ENCODE measurements at places on chromosomes 4 and X.
A peak's percentile ranks its signal among the peaks of the same experiment; 100 is the strongest.

GRCh38 chr4:158991534-158992155 lies 111.2 kb upstream of the RAPGEF2 start:
- H3K4me1 ChIP-seq, result peaks cover 7% of the 10 kb centered on the region
- DNase-seq, result no peak
- H3K27me3 ChIP-seq, result no peaks in the 10 kb centered on the region
- H3K36me3 ChIP-seq, result no peaks in the 10 kb centered on the region

DNA sequence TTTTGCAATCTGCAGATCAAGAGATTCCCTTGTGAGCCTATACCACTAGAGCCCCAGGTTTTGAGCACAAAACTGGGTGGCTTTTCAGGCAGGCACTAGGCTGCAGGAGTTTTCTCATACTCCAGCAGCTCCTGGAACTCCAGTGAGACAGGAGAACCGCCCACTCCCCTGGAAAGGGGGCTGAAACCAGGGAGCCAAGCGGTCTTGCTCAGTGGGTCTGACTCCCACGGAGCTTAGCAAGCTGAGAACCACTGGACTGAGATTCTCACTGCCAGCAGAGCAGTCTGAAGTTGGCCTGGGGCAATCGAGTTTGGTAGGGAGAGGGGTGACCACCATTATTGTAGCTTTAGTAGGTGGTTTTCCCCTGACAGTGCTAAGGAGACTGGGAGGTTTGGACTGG lies 313.8 kb upstream of the TEX13C start:
- H3K27ac ChIP-seq, result no peak overlapping the region
- H3K36me3 ChIP-seq, result no peaks in the 10 kb centered on the region
- no peak for DNase-seq
- no peaks in the 10 kb centered on the region for H3K4me1 ChIP-seq
- no peak overlapping the region for H3K4me3 ChIP-seq
- no peaks in the 10 kb centered on the region for H3K27me3 ChIP-seq

DNA sequence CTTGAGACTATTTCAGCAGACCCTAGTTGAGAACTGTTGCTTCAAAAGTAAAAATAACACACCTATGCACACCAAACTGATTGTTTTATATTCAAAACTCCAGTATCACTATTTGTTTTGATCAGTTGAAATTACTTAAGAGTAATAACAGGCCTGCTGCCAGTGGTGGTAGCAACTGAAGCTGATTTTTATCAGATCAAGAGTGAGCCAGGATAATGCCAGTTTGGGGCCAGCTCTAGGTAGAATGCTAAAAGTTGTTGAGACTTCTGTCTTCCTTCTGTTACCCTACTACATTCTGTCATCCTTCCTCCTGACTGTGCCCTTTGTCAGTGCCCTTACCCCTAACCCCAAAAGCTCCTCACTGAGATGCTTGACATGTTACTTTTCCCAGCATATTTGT lies 228.7 kb upstream of the SPRY1 start:
- no peak overlapping the region for H3K4me3 ChIP-seq
- H3K27ac ChIP-seq, result no peak overlapping the region
- H3K27me3 ChIP-seq, result no peaks in the 10 kb centered on the region

DNA sequence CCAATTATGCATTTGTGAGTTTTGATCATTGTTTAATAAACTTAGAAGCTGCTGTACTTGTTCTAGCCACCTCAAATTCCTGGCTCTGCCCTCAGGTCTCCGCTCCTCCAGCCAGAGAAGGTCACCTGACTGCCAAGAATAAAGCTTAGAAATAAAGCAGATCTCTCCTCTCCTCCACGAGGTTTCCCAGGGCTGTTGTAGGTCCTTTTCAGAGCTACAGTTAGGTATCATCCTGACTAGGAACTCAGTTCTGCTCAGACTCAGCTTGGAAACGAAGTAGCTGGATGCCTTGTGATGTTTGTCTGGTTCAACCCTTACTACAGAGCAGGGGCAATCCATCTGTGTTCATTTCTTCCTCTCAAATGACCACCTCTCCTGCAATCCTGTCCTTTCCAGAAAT lies 79.1 kb upstream of the RAPGEF2 start:
- H3K27me3 ChIP-seq, result no peaks in the 10 kb centered on the region
- H3K4me1 ChIP-seq, result peaks cover 28% of the 10 kb centered on the region
- no peaks in the 10 kb centered on the region for H3K36me3 ChIP-seq
- DNase-seq, result no peak
- H3K4me3 ChIP-seq, result no peak overlapping the region
- no peak overlapping the region for H3K27ac ChIP-seq

- no peaks in the 10 kb centered on the region for H3K27me3 ChIP-seq
- H3K27ac ChIP-seq, result no peak overlapping the region
- peak; percentile 5 for DNase-seq
- no peaks in the 10 kb centered on the region for H3K36me3 ChIP-seq
These were observed 814.0 kb upstream of the NDST4 start for GRCh38 chr4:115927382-115927781.

- peak overlapping the region; percentile 92 for H3K4me3 ChIP-seq
- H3K27me3 ChIP-seq, result no peaks in the 10 kb centered on the region
- peak; percentile 59 for DNase-seq
- no peaks in the 10 kb centered on the region for H3K36me3 ChIP-seq
- peak overlapping the region; percentile 96 for H3K27ac ChIP-seq
- peaks cover 36% of the 10 kb centered on the region for H3K4me1 ChIP-seq
These were observed 73.0 kb downstream of the AFF1 start for GRCh38 chr4:87007528-87008446.

DNA sequence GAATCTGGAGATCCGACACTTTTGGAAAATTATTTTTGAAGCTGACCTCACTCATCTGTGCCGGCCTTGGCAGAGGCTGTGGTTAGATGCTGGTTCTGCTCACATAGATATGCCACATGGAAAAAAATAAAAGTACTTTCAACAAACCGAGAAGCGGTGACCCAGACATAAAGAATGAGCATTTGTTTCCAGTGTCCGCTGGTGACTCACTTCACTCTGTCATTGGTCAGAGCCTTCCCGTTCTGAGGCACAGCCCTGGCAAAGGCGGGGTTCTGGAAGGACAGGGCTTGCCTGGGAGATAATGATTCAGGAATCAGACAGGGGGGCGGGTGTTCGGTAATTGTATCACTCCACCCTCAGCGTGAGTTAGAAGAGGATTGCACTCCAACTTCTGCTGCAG lies 172.4 kb upstream of the MXRA5 start:
- DNase-seq, result no peak
- H3K36me3 ChIP-seq, result no peaks in the 10 kb centered on the region
- no peaks in the 10 kb centered on the region for H3K4me1 ChIP-seq
- no peak overlapping the region for H3K27ac ChIP-seq
- no peak overlapping the region for H3K4me3 ChIP-seq

- H3K27me3 ChIP-seq, result no peaks in the 10 kb centered on the region
- no peak overlapping the region for H3K27ac ChIP-seq
- no peaks in the 10 kb centered on the region for H3K4me1 ChIP-seq
- H3K36me3 ChIP-seq, result peaks cover 8% of the 10 kb centered on the region
- no peak for DNase-seq
These were observed 25.4 kb upstream of the TBC1D1 start for GRCh38 chr4:37865450-37865849.

GRCh38 chr4:6502747-6503465 lies 30.5 kb upstream of the PPP2R2C start:
- no peak for DNase-seq
- H3K27me3 ChIP-seq, result peaks cover 39% of the 10 kb centered on the region
- no peaks in the 10 kb centered on the region for H3K36me3 ChIP-seq
- no peaks in the 10 kb centered on the region for H3K4me1 ChIP-seq
- no peak overlapping the region for H3K4me3 ChIP-seq

GRCh38 chr4:187309456-187309855 lies 585.8 kb upstream of the FAT1 start:
- H3K27ac ChIP-seq, result no peak overlapping the region
- H3K4me1 ChIP-seq, result no peaks in the 10 kb centered on the region
- no peak for DNase-seq
- H3K36me3 ChIP-seq, result no peaks in the 10 kb centered on the region

DNA sequence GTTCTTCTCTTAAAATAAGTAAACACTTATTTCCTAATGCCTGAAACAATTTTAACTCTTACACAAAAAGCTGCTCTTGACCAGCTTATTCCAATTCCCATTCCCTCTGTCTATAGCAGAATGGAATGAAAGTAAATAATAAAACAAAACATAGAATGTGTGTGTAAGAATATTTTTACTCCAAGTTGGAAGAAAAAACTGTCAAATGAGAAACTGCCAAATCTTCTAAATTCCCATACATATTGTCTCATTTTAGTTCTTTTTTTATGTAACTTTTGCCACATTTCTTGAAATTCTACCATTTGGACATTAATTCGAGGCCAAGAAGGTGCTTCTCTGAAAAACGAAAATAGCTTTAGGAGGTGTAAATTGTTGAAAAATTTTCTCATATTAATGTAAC lies 477.1 kb downstream of the FAT4 start:
- H3K27ac ChIP-seq, result no peak overlapping the region
- DNase-seq, result no peak
- H3K27me3 ChIP-seq, result no peaks in the 10 kb centered on the region
- no peak overlapping the region for H3K4me3 ChIP-seq
- no peaks in the 10 kb centered on the region for H3K4me1 ChIP-seq
- H3K36me3 ChIP-seq, result no peaks in the 10 kb centered on the region

DNA sequence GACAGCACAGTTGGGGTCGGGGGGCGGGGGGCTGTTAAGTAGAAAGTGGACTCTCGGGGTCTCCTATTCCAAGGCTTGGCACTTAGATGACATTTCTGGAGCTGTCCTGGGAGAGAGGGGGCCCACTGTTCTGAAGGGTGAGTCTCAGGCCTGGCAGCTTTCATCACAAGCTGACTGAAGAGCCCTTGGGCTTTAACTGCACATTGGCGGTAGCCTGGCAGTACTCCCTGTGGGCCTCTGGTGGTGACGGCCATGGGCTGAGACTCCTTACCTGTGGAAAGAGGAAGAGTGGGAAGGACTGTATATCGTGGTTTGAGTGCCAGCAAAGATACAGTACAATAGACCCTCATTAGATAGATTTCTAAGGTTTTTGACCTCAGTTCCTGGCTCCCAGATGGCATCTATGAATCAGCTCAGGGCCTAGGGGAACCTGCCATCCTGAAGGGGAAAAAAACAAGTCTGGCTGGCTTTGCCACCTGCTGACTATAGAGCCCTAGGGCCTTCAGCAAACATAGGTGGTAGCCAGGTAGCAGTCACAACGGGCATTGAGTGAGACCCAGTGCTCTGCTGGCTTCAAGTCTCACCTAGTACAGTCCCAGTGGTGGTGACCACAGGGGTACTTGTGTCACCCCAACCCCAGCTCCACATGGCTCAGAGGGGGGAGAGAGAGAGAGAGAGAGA lies 87.9 kb downstream of the ANKRD17 start:
- H3K4me3 ChIP-seq, result no peak overlapping the region
- no peaks in the 10 kb centered on the region for H3K4me1 ChIP-seq
- H3K27ac ChIP-seq, result no peak overlapping the region
- H3K36me3 ChIP-seq, result peaks cover 18% of the 10 kb centered on the region
- no peaks in the 10 kb centered on the region for H3K27me3 ChIP-seq

GRCh38 chr4:140243278-140243753 lies 89.3 kb upstream of the MAML3 start:
- peaks cover 32% of the 10 kb centered on the region for H3K4me1 ChIP-seq
- no peaks in the 10 kb centered on the region for H3K36me3 ChIP-seq
- no peak overlapping the region for H3K4me3 ChIP-seq
- no peaks in the 10 kb centered on the region for H3K27me3 ChIP-seq

DNA sequence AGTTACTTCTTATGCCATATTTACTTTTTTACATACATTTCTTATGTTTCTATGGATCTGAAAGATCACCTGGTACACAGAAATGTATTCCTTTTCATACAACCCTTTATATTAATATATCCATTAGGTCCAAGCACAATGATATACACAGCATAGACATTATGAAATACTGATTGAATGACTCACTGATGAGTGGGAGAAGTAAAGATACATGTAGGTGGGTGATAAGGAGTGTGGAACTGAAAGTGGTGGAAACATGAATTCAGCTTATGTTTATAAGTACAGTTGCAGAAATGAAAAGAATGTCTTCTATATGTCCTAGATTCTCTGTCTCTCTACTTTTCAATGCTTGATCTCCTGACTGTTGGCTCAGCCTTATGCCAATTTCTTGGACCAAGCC lies 87.9 kb downstream of the YIPF7 start:
- no peaks in the 10 kb centered on the region for H3K36me3 ChIP-seq
- no peaks in the 10 kb centered on the region for H3K27me3 ChIP-seq
- no peak overlapping the region for H3K4me3 ChIP-seq
- no peaks in the 10 kb centered on the region for H3K4me1 ChIP-seq
- no peak overlapping the region for H3K27ac ChIP-seq

GRCh38 chrX:40496728-40497127 lies 84.0 kb upstream of the ATP6AP2 start:
- no peaks in the 10 kb centered on the region for H3K27me3 ChIP-seq
- DNase-seq, result peak; percentile 14
- no peak overlapping the region for H3K27ac ChIP-seq
- no peaks in the 10 kb centered on the region for H3K36me3 ChIP-seq
- H3K4me1 ChIP-seq, result no peaks in the 10 kb centered on the region

- no peaks in the 10 kb centered on the region for H3K4me1 ChIP-seq
- no peaks in the 10 kb centered on the region for H3K27me3 ChIP-seq
- H3K36me3 ChIP-seq, result peaks cover 1% of the 10 kb centered on the region
- no peak overlapping the region for H3K27ac ChIP-seq
- H3K4me3 ChIP-seq, result no peak overlapping the region
These were observed 45.2 kb upstream of the CLCN4 start for GRCh38 chrX:10111364-10112148.

- H3K4me3 ChIP-seq, result peak overlapping the region; percentile 68
- H3K27ac ChIP-seq, result peak overlapping the region; percentile 80
- H3K4me1 ChIP-seq, result no peaks in the 10 kb centered on the region
- H3K36me3 ChIP-seq, result no peaks in the 10 kb centered on the region
- peak; percentile 56 for DNase-seq
- no peaks in the 10 kb centered on the region for H3K27me3 ChIP-seq
These were observed 16.4 kb upstream of the RUFY3 start for GRCh38 chr4:70705183-70706043.

- H3K36me3 ChIP-seq, result no peaks in the 10 kb centered on the region
- H3K27ac ChIP-seq, result no peak overlapping the region
- H3K27me3 ChIP-seq, result no peaks in the 10 kb centered on the region
- no peak for DNase-seq
- no peak overlapping the region for H3K4me3 ChIP-seq
- no peaks in the 10 kb centered on the region for H3K4me1 ChIP-seq
These were observed 13.6 kb downstream of the PRSS12 start for GRCh38 chr4:118338981-118339765.

DNA sequence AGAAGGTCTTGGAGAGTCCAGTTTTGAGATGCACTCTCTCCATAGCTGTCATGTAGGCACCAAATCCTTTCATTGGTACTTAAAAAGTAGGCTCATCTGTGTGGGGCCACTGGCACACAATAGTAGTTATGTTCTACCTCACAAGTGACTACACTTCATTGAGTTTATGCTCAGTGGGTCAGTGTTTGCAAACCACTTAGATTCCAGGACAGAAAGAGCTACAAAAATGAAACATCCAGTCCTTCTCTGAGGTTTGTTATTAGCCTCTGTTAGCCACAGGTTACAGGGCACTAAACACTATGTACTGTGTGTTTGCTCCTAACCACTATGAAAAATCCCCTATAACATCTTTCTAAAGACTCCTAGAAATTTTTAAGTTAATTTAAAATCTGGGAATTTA lies 13.8 kb downstream of the RAB28 start:
- H3K36me3 ChIP-seq, result peaks cover 6% of the 10 kb centered on the region
- no peak overlapping the region for H3K4me3 ChIP-seq
- no peaks in the 10 kb centered on the region for H3K27me3 ChIP-seq
- no peaks in the 10 kb centered on the region for H3K4me1 ChIP-seq
- no peak overlapping the region for H3K27ac ChIP-seq
- DNase-seq, result no peak

GRCh38 chr4:170058826-170059225 lies 30.9 kb downstream of the AADAT start:
- H3K36me3 ChIP-seq, result no peaks in the 10 kb centered on the region
- no peak overlapping the region for H3K27ac ChIP-seq
- H3K4me3 ChIP-seq, result no peak overlapping the region
- DNase-seq, result peak; percentile 13
- H3K4me1 ChIP-seq, result no peaks in the 10 kb centered on the region
- no peaks in the 10 kb centered on the region for H3K27me3 ChIP-seq

Data from A673 (cell line).